ENCODE measurements at places on chromosomes 2 and 18.

GRCh38 chr2:195016841-195017240, 640.2 kb upstream of the SLC39A10 start:
- DNase-seq: no peak

DNA sequence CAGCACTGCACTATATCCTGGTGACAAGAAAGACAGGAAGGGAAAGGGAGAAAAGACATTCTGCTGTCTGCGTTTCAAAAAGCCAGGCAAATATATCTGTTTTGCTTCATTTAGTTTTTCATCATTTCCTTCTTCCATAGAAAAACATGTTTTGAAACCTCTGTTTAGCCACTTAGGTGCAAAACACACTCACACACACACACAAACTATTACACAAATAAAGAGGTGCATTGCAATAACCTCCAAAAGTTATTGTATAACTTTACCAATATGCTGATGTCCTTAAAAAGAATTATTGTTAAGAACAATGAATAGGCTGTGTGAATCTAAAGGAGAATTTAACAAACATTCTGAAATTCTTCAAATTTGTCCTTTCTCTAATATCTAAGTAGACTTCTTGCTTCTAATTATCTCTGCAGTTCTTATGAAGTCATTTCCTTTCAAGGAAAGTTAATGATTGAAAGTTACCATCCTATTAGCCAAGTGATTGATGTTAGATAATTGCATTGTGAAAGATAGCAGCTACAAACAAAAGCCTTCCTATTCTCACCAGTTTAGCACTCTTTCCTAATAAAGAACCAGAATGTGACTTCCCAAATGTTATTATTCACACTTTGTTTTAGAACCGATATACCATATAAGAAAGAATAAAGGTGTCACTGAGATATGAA, 516.7 kb downstream of the KCNJ3 start:
- DNase-seq: no peak

DNA sequence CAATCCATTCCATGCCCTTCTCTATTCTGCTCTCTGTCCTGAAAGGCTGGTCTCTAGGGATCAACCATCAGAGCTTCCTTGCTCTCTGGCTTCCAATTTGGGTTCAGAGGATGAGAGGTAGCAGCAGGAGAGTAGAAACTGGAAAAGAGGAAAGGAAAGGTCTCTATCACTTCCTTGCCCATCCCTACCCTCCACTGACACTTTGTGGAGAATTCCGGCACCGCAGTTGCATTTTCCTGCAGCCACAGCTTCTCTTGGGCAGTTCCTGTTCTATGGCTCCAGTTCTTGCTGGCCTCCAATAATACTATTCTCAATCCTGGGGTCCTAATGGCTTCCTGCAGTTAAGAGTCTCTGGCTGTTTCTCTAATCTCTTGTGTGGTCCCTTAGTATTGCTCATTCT, 13.3 kb upstream of the IMPACT start:
- DNase-seq: no peak

DNA sequence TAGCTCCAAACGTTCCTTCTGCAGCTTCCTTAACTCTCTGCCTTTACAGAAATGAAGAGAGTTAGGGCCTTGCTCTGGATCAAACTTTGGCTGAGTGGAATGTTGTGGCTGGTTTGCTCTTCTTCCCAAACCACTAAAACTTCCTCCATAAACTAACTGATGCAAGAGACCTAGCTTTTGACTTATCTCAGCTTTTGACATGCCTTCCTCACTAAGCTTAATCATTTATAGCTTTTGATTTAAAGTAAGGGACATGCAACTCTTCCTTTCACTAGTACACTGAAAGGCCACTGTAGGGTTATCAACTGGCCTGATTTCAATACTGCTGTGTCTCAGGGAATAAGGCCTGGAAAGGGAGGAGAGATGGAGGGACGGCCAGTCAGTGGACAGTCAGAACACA, 8.3 kb downstream of the PXDN start:
- DNase-seq: no peak
